H1 (cell line): ENCODE measurements at places on chromosomes 3 and 15.

DNA sequence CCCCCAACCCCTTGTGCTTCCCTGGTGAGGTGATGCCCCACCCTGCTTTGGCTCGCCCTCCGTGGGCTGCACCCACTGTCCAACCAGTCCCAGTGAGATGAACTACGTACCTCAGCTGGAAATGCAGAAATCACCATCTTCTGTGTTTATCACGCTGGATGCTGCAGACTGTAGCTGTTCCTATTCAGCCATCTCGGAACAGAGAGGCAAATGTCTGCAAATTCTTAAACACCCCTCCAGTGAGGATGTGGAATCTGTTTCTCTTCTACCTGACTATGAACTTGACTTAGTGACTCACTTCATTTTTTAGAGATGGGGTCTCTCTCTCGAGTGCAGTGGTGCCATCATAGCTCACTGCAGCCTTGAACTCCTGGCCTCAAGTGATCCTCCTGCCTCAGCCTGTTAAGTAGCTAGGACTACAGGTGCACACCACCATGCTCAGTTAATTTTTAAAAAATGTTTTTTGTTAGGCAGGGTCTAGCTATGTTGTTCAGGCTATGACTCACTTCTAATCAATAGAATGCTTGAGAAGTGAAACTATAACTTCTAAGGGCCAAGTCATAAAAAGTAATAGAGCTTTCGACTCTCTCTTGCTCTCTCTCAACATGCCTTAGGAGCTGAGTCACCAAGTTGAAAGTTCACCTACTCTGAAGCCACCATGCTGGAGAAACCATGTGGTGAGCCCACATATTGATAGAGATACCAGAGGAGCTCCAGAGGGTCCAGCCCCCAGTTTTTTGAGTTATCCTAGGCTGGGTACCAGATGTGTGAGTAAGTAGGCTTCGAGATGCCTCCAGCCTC, 11.5 kb upstream of the PARP14 start:
- H3K27me3 ChIP-seq: no peaks in the 10 kb centered on the region
- DNase-seq: no peak
- H3K4me1 ChIP-seq: no peaks in the 10 kb centered on the region
- no peak overlapping the region for H3K27ac ChIP-seq

GRCh38 chr3:195031574-195032003, 239.4 kb downstream of the XXYLT1 start:
- H3K4me3 ChIP-seq: no peak overlapping the region
- no peaks in the 10 kb centered on the region for H3K27me3 ChIP-seq
- no peak overlapping the region for H3K27ac ChIP-seq
- peaks cover 6% of the 10 kb centered on the region for H3K4me1 ChIP-seq
- no peak for DNase-seq

DNA sequence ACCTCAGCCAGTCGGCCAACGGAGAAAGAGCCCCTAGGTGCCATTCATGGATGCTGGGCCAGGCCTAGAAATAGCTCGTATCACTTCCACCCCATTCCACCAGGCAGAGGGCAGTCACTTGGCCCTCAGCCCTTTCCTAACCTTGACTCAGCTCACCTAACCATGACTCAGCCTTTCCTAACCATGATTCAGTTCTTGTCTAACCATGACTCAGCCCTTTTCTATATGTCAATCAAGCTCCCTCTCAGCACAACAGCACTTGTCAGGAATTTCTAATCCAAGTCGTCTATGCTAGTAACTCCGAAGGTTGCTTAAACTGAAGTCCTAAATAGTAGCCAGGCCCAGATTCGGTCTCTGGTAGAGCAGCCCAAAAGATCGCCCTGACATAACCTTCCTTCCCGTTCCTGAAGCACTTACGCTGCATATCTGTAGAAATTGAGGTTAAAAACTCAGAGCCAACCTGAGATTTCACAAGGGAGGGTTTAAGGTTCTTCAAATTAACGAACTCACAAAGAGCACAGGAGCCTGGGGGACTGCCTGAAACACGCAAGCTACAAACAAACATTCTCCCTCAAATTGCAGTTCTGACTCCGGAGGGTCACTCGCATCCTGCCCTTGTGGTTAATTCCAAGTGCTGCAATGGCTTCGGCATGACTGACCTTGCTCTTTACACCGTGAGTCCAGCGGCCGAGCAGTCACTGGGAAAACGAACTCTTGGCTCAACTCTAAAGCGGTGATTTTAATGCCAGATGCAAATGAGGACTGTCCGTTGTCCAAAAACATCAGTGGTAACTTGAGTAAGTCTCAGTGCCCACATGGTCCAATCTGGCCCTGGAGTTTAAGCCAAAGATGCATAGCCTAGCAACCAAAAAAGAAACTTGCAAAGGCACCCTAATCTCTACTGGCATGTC, 99.9 kb downstream of the ADAMTS17 start:
- H3K36me3 ChIP-seq: no peaks in the 10 kb centered on the region
- no peak for DNase-seq
- H3K4me3 ChIP-seq: no peak overlapping the region

GRCh38 chr3:197298945-197299854, 788 bp upstream of the DLG1 start:
- peak; percentile 70 for DNase-seq
- no peak overlapping the region for H3K27ac ChIP-seq
- peaks cover 8% of the 10 kb centered on the region for H3K4me1 ChIP-seq
- peak overlapping the region; percentile 87 for H3K4me3 ChIP-seq
- peaks cover 16% of the 10 kb centered on the region; the same call in 1 of the 2 replicates for H3K36me3 ChIP-seq
- H3K27me3 ChIP-seq: no peaks in the 10 kb centered on the region

DNA sequence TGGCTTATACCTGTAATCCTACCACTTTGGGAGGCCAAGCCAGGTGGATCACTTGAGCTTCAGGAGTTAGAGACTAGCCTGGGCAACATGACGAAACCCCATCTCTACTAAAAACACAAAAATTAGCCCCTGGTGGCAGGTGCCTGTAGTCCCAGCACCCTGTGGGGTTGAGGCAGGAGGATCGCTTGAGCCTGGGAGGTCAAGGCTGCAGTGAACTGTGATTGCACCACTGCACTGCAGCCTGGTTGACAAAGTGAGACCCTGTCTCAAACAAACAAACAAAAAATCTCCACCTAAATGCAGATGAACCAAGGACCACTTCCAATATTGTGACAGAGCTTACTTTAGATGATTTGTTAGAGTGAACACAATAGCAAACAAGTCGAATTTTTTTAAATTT, 53.7 kb downstream of the TP53BP1 start:
- no peak for DNase-seq
- no peaks in the 10 kb centered on the region for H3K27me3 ChIP-seq
- no peak overlapping the region for H3K27ac ChIP-seq
- no peak overlapping the region for H3K4me3 ChIP-seq
- H3K4me1 ChIP-seq: no peaks in the 10 kb centered on the region

DNA sequence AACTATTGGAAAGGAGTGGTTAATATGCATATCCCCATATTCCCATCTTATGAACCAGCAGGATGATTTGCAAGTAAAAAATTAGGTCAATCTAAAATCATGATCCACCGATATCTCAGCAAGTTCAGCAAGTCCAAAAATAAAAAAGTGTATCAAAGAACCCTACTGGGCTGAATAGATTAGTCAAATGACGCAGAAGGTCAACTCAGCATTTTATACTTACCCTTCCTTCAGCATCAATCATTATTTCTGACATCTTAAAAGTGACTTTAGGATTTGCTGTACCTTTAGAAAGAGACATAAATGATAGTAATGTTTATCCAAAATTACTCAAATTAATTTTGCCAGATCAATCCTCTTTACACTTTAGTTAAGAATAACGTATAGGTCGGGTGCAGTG, 32.6 kb downstream of the DPP8 start:
- H3K4me3 ChIP-seq: no peak overlapping the region
- H3K36me3 ChIP-seq: peaks cover 9% of the 10 kb centered on the region
- no peaks in the 10 kb centered on the region for H3K27me3 ChIP-seq
- no peak overlapping the region for H3K27ac ChIP-seq
- no peak for DNase-seq
- H3K4me1 ChIP-seq: no peaks in the 10 kb centered on the region

DNA sequence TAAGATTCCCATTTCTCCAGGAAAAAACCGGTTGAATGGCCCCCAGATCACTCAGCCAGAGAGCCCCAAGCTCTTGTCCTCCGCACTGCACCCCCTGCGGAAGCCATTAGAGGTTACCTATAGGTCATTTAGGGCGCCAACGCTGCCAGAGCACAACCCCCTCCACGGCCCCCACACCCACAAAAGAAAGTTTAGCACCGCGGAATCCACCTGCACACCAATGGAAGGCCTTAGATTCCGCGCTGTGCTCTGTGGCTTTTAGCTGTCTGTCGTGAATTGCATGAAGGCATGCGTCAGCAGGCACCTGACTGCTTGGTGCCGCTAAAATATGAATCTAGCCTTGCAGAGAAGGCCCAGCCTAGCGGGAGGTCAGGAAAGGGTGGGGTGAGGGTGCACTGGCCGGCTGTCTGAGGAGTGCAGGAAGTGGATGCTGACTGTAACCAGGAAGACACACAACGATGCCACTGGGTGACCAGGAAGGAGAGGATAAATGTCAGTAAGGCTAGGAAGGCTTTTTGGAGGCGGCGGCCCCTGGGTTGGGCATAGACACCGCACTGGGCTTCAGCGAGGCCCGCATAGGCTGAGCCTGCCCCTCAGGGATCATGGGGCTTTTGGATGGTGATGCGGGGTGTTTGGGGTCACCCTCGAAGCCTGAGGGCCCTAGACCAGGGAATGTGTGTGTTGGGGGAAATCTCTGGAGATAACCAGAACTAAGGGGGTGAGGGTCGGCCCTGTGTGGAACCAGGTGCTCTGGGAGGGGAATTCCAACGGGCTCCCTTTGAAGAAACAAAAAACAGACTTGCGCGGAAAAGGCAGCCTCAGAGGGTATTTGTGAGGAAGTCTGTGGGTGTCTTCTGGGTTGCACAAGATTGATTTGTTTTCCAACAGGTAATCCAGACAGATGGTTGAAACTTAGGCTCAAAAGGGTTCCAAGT, 976 bp upstream of the NUP210 start:
- H3K4me3 ChIP-seq: peak overlapping the region; percentile 85
- no peaks in the 10 kb centered on the region; the same call in none of the 2 replicates for H3K27me3 ChIP-seq
- H3K27ac ChIP-seq: no peak overlapping the region
- DNase-seq: no peak
- H3K4me1 ChIP-seq: peaks cover 18% of the 10 kb centered on the region

DNA sequence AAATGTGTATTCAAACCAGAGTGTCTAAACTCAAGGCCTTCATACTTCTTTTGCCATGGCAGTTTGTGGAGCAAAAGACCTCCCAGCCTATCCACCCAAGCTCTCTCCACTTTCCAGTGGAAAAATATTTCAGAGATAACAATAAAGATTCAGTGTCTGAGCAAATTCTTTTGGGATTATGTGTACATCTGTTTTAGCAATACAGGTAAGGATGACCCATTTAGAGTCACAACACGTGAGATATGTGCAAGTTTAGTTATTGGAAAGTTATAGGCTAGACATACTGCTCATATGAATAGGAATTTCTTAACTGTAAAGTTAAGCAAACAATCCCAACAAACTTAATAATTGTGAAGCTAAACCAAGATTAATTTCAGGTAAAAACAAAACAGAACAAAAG, 174.5 kb upstream of the LRIG1 start:
- no peaks in the 10 kb centered on the region for H3K4me1 ChIP-seq
- H3K36me3 ChIP-seq: no peaks in the 10 kb centered on the region
- H3K27me3 ChIP-seq: no peaks in the 10 kb centered on the region
- H3K4me3 ChIP-seq: no peak overlapping the region
- no peak for DNase-seq

DNA sequence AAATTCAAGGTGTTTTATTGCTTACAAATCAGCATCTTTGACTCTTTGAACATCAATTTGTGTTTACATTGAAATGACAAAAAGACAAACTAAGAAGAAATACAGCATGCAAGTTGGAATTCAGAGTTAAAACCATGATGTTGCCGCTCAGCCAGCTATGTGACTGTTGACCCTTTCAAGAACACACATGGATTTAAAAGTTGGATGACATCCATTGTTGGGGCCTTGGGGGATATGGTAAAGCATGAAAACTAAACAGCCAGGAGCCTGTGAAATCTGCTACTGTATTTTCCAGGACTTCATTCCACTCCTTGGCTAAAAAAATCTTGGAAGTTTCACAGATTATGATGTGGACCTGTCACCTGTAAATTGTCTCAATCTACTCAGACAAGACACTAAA, 4.6 kb downstream of the P2RY1 start:
- DNase-seq: no peak
- no peak overlapping the region for H3K4me3 ChIP-seq
- no peaks in the 10 kb centered on the region; the same call in 1 of the 2 replicates for H3K27me3 ChIP-seq
- H3K36me3 ChIP-seq: no peaks in the 10 kb centered on the region

GRCh38 chr15:48469271-48469670, 138.0 kb downstream of the DUT start:
- 0 out of 2 replicates have a peak, but pooled peaks cover 2% of the 10 kb centered on the region for H3K36me3 ChIP-seq
- no peak for DNase-seq
- H3K27me3 ChIP-seq: no peaks in the 10 kb centered on the region
- H3K4me1 ChIP-seq: no peaks in the 10 kb centered on the region
- no peak overlapping the region for H3K4me3 ChIP-seq
- H3K27ac ChIP-seq: no peak overlapping the region

GRCh38 chr3:188437926-188438325, 284.0 kb downstream of the LPP start:
- no peaks in the 10 kb centered on the region for H3K27me3 ChIP-seq
- H3K36me3 ChIP-seq: no peaks in the 10 kb centered on the region
- H3K4me1 ChIP-seq: no peaks in the 10 kb centered on the region
- H3K27ac ChIP-seq: no peak overlapping the region

- H3K36me3 ChIP-seq: no peaks in the 10 kb centered on the region
- no peak for DNase-seq
Observed at GRCh38 chr3:160684368-160684740, 7.4 kb downstream of the ARL14 start.

- no peaks in the 10 kb centered on the region for H3K36me3 ChIP-seq
- no peak overlapping the region for H3K27ac ChIP-seq
- no peaks in the 10 kb centered on the region for H3K4me1 ChIP-seq
- no peaks in the 10 kb centered on the region for H3K27me3 ChIP-seq
- no peak overlapping the region for H3K4me3 ChIP-seq
- no peak for DNase-seq
Observed at GRCh38 chr3:77945320-77945719, 905.4 kb downstream of the ROBO2 start.

DNA sequence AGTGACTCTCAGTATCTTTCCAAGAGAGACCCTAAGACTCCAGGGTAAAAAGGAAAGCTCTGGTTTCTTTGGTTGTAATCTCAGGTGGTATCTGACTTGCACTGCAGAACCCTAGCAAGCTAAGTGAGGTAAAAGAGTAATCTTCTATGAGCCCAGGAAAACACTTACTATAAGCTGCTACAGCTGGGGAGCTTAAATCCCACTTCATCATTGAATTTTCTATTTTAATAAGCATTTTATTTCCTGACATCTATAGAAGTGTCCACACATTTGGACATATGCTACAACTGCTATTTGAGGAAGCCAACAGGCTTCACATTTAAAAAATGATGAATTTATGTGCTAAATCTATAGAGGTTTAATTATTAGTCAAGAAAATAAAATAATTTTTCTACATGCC, 73.1 kb upstream of the GUCA1C start:
- H3K4me3 ChIP-seq: no peak overlapping the region
- no peak for DNase-seq
- H3K27ac ChIP-seq: no peak overlapping the region

- peak; percentile 3 for DNase-seq
- no peak overlapping the region for H3K27ac ChIP-seq
- H3K4me3 ChIP-seq: no peak overlapping the region
- no peaks in the 10 kb centered on the region for H3K36me3 ChIP-seq
Observed at GRCh38 chr15:85479071-85479647, 98.8 kb downstream of the AKAP13 start.
